ENCODE measurements at places on chromosomes 16 and 17.

DNA sequence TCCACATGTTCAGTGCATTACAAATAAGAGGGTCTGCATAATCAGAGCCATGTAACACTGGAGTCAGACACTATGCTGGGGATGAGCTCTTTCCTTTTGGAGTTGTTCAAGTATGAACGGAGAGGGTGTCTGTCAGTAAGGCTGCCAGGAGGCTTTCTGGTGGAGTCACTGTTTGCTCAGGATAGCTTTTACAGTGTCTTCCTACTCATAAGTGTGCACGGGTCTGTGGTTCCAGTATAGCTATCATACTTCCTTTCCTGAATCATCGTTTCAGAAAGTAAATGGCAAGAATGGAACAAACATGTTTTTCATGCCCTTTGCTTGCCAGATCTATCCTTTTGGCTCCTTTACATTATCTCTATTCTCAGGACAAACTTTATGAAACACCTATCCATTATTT is 152.7 kb upstream of the CDH11 start:
- DNase-seq = no peak

- peak; percentile 92 for DNase-seq
These were observed 3.3 kb upstream of the HOXB8 start for GRCh38 chr17:48618256-48618896.

DNA sequence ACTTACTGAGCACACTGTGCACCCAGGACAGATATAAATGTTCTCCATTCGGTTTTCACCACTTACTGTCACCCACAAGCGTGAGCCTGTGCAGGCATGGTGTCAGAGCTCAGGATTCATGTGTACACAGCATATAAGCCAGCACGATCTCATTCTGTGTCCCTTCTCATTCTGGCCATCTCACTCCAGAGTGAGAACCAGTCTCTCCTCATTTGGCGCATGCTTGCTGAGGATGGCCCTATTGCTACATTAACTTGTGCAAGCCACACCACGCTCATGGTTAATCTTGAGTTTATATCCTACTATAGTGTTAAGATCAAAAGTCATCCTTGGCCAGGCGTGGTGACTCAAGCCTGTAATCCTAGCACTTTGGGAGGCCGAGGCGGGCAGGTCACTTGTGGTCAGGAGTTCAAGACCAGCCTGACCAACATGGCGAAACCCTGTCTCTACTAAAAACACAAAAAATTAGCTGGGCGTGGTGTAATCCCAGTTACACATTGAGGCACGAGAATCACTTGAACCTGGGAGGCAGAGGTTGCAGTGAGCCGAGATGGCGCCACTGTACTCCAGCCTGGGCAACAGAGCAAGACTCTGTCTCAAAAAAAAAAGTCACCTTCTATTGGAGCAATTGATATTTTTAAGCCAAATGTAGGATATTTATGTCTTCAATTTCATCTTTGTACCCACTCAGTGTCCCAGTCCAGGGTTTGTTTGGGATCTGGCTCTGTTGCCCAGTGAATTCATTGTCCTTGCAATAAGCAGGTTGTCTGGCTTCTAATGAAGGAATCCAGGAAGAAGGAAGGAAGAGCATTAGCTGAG is 20.9 kb downstream of the SOCS1 start:
- DNase-seq = no peak

GRCh38 chr17:44279666-44280391 is 11.9 kb upstream of the SLC4A1 start:
- no peak for DNase-seq

- DNase-seq = no peak
These were observed at the start of gene CD300LF for GRCh38 chr17:74712756-74713155. CD300LF (minus strand) TSS chr17:74712923; CDS start chr17:74712866, 57 bp downstream.

- no peak for DNase-seq
These were observed 7.1 kb upstream of the CHD3 start for GRCh38 chr17:7881276-7882054.

DNA sequence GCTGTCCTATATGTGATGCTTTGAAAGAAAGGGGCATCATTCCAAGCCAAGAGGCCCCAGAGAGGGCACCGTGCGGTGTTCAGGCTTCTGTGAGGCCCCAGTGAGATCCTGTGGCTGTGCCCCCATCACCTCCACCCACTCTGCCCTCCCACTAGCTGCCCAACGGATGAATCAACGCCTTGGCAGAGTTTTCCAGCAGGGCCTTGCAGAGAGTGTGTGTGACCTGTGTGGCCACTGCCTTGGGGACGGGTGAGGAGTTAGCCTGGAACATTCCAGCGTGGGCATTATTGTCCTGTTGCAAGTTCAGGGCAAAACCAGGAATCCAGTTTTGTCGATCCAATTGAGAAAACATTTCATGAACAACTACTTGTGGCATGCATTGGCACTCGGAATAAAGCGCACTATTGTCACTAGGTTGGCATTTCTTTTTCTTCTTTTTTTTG is 53.7 kb downstream of the SF3B3 start:
- DNase-seq = no peak

DNA sequence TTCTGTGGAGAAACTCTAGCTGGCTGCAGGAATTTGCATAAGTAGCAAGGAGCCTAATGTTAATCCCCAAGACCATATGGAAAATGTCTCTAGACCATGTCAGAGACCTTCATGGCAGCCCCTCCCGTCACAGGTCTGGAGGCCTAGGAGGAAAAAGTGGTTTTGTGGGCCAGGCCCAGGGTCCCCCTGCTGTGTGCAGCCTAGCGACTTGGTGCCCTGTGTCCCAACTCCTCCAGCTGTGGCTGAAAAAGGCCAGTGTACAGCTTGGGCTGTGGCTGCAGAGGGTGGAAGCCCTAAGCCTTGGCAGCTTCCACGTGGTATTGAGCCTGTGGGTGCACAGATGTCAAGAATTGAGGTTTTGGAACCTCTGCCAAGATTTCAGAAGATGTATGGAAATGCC is 306.9 kb upstream of the CA10 start:
- DNase-seq = no peak

DNA sequence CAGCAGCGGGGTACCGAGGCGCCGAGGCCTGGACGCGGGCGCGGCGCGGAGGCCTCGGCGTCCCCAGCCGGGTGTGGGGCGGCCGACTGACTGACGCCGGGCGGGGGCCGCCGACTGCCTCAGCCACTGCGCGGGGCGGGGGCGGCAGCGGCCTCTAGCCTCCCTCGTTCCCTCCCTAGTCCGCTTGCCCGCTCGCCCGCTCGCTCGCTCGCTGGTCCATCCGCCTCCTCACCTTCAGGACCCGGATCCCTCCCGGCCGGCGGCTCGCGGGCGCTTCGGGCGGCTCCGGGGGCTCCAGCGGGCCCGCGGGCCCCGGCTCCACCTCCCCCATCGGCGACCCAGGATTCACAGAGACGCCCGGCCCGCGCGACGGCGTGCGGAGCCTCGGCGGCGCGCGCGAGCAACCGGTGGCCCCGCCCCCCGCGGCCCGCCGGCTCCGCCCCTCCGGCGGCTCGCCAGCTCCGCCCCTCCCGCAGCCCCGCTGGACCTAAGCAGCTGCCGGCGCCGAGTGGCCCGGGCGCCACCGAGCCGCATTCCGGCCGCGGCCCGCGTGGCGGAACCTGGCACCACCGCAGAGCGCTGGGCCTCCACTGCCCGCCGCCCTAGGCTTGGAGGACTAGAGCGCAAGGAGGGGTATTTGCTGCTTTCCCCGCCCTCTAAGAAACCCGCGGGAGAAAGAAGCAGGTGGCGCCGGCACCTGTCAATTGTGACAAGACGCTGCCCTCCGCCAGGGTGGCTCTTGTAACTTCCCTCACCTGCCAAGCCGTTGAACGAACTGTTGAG is 773 bp downstream of the PHLPP2 start:
- DNase-seq = peak; percentile 93

GRCh38 chr17:29165261-29165660 is 14.9 kb downstream of the MYO18A start:
- no peak for DNase-seq

DNA sequence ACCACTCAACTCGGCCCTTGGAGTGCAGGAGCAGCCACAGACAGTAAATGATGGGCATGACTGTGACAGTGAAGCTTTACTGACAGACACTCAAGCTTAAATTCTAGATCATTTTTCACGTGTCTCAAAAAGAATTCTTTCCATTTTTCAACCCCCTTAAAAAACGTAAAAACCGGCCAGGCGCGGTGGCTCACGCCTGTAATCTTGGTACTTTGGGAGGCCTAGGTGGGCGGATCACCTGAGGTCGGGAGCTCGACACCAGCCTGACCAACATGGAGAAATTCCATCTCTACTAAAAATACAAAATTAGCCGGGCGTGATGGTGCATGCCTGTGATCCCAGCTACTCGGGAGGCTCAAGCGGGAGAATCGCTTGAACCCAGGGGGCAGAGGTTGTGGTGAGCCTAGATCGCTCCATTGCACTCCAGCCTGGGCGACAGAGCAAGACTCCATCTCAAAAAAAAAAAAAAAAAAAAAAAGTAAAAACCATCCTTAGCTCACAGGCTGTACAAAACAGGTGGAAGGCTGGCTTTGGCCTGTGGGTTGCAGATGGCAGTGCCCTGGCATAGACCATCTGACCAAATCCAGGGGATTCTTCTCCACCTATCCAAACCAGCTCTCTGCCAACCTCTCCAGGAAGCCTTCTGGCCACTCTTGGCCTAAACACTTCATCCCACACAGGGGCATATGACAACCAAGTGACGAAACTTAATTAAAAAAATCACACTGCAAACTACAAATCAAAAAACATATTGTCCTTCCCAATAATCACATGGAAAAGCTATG is 18.3 kb downstream of the TBC1D16 start:
- no peak for DNase-seq

- no peak for DNase-seq
These were observed 297.1 kb upstream of the KIF2B start for GRCh38 chr17:53525590-53525989.

DNA sequence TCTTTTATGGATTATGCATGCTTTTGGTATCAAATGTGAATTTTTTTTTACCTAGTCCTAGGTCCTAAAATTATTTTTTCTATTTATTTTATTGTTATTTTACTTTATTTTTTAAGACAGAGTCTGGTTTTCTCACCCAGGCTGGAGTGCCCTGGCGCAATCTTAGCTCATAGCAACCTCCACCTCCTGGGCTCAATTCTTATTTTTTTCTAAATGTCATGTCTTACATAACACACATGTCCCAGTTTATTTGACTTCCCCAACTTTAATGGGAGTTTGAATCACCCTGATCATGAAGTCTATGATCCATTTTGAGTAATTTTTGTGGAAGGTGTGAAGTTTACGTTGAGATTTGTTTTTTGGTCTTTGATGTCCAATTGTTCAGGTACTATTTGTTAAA is 3.3 kb upstream of the CCL18 start:
- no peak for DNase-seq

- DNase-seq = no peak
These were observed 5.2 kb upstream of the GSE1 start for GRCh38 chr16:85607796-85608514.

- DNase-seq = no peak
These were observed 43.1 kb upstream of the GSG1L start for GRCh38 chr16:28106467-28107215.

- no peak for DNase-seq
These were observed 551.8 kb upstream of the KIF2B start for GRCh38 chr17:53270936-53271335.

DNA sequence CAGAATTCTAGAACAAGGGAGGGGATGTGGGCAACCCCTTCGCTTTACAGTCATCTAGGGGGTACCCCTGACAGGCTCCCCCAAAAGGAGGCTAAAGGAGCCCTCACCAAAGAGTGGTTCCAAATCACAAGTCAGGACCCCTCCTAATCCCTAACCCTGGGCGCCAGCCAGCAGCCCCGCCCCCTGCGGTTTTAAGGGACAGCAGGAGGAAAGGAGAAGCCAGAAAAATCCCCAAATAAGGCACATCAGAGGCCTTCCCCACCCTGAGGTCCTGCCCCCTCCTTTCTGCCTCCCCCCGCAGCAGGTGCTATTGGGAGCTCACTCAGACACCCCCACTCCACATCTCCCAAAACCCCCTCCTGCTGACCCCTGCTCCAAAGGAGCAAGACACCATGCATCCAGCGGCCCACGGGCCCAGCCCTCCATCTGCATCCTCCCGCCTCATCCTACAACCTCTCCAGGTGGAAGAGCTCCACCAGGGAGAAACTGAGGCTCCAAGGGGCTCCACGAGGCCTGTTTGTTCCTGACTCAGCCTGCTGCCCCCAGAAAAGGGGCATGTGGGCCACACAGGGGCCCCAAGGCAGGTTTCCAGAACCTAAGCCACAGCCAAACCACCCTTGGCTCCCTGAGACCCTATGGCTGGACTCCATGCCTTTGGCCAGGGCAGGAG is 93.5 kb downstream of the GOSR1 start:
- no peak for DNase-seq

- DNase-seq = no peak
These were observed 242.2 kb downstream of the SHISA9 start for GRCh38 chr16:13143551-13143950.

DNA sequence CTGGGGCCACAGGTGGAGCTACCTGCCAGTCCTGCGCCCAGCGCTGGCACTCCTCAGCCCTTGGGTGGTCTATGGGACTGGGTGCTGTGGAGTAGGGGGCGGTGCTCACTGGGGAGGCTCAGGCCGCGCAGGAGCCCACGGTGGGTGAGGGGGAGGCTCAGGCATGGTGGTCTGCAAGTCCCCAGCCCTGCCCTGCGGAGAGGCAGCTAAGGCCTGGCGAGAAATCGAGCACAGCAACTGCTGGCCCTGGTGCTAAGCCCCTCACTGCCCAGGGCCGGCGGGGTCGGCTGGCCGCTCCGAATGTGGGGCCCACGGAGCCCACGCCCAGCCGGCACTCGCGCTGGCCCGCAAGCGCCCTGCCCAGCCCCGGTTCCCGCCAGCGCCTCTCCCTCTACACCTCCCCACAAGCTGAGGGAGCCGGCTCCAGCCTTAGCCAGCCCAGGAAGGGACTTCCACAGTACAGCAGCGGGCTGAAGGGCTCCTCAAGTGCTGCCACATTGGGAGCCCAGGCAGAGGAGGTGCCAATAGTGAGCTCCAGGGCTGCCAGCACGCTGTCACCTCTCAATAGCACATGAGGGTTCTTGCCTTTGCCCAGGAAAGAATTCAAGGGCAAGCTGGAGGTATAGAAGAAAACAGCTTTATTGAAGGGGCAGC is 11.0 kb upstream of the EEF2KMT start:
- DNase-seq = no peak

GRCh38 chr17:63530557-63531021 is 7.4 kb downstream of the KCNH6 start:
- DNase-seq = no peak

DNA sequence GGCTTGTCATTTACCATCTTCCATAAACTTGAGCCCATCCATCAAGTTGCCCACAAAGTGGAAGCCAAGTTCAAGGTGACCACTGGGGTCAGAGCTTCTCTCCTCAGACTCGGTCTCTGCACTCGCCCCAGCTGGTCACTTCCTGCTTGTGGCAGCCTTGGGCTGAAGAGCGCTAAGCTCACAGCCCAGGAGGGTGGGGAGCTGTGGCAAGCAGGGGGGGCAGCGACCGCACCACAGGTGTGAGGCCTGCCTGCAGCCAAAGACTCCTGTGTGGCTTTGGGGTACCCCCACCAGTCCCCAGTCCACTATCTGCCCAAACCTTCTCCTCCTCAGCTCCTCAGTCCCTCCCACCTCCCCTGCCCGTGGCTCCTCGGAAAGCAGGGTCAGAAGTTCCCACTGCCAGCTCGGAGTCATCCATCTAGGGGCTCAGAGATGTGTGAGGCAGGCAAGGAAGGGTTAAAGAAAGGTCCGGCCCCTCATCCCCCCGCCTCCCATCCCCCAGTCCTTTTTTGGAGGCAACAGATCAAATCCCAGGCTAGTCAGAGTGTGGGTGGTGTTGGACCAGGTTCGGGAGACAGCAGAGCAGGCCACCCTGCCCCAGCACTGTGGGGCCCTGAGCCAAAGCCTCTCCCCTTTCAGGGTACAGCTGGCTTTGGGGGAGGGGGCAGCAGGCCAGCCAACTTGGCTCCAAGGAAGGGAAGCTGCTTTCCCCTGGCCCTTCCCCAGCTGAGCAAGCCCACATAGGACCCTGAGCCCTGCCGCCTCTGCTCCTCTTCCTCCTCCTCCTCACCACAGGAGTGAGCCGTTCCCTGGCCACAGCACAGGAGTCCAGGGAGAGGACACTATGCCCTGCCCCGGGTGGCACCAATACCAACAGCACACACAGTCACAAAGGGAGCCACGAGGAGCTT is 3.2 kb downstream of the CSF3 start:
- DNase-seq = no peak
